ENCODE measurements at places on chromosomes 1 and 21. TPM values are rescaled to one million over a fixed set of nuclear protein-coding genes. Genes with fewer than 3 reads are reported as not detected.

The SFN gene
- 3.7 TPM for total RNA-seq

The NPR1 gene
- 116 TPM for total RNA-seq

The ADAMTS4 gene
- 207 TPM for total RNA-seq

The BTBD8 gene
- 4.9 TPM for total RNA-seq

The KCNA3 gene
- 0.97 TPM for total RNA-seq

The EVA1B gene
- total RNA-seq = 44.7 TPM

The PPCS gene
- total RNA-seq = 33.7 TPM

The UBL4B gene
- not detected for total RNA-seq

The CNIH3 gene
- total RNA-seq = 2.4 TPM

The HUNK gene
- 5.2 TPM for total RNA-seq

The DUSP10 gene
- total RNA-seq = 5.3 TPM

Data from aorta (tissue), 5 donors.